ENCODE measurements at places on chromosomes 4 and X. TPM values are rescaled to one million over a fixed set of nuclear protein-coding genes. Genes with fewer than 3 reads are reported as not detected.

GRCh38 chrX:114272096-114272686 lies 311.7 kb upstream of the HTR2C start:
- no peak for DNase-seq
- H3K4me3 ChIP-seq = no peak overlapping the region

DNA sequence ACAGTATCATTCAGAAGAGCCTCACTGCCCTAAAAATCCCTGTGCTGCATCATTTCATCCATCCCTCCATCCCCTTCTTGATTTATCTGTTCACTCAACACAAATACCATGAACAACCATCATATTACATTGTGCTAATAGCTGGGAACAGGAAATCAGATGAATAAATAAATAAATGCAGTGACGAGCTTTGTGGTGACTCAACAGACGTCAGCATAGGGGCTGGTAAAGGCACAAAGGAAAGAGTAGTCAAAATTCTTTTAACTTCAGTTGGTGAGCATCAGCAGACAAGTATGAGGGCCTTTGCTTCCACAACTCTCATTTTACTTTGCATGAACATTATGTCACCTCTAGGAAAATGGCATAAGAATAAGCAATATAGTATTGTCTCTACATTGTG lies 65.5 kb downstream of the EDNRA start:
- no peak for DNase-seq
- no peak overlapping the region for H3K4me3 ChIP-seq
- H3K27me3 ChIP-seq = no peaks in the 10 kb centered on the region
- 0 out of 2 replicates have a peak, but pooled peaks cover 4% of the 10 kb centered on the region for H3K4me1 ChIP-seq
- no peaks in the 10 kb centered on the region for H3K36me3 ChIP-seq

- H3K27ac ChIP-seq = no peak overlapping the region
- DNase-seq = peak; percentile 58
- H3K4me3 ChIP-seq = no peak overlapping the region
- no peaks in the 10 kb centered on the region for H3K36me3 ChIP-seq
- no peaks in the 10 kb centered on the region for H3K27me3 ChIP-seq
Observed at GRCh38 chr4:20684852-20685763, 15.2 kb upstream of the PACRGL start.

DNA sequence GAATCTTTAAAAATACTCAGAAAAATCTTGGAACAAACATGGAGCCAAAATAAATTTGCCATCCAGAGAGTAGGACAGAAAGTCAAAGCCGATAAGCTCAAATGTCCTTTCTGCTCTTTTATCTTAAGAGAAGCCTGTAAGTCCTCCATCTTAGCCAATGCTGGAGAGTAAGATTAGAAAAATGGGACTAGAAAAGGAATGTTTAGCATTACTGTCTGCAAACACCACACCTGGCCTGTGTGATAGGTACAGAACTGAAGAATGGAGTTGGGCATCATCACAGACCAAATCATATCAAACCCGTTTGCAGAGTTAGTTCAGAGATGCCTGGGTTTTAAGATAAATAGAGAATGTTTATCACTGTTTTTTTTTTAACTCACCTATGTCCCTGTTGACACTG lies 10.5 kb upstream of the SLC39A8 start:
- H3K4me1 ChIP-seq = peaks cover 7% of the 10 kb centered on the region
- DNase-seq = no peak
- no peaks in the 10 kb centered on the region for H3K36me3 ChIP-seq
- no peaks in the 10 kb centered on the region for H3K27me3 ChIP-seq

- peak; percentile 81 for DNase-seq
- no peaks in the 10 kb centered on the region for H3K36me3 ChIP-seq
- no peak overlapping the region for H3K4me3 ChIP-seq
- peaks cover 41% of the 10 kb centered on the region for H3K4me1 ChIP-seq
Observed at GRCh38 chr4:41619161-41619560, 81.2 kb downstream of the LIMCH1 start.

- H3K4me3 ChIP-seq = no peak overlapping the region
- H3K27ac ChIP-seq = no peak overlapping the region
- peaks cover 12% of the 10 kb centered on the region for H3K4me1 ChIP-seq
- 0 out of 2 replicates have a peak, but pooled peaks cover 8% of the 10 kb centered on the region for H3K36me3 ChIP-seq
- no peak for DNase-seq
Observed at GRCh38 chr4:116099596-116099995, 985.8 kb downstream of the TRAM1L1 start.

DNA sequence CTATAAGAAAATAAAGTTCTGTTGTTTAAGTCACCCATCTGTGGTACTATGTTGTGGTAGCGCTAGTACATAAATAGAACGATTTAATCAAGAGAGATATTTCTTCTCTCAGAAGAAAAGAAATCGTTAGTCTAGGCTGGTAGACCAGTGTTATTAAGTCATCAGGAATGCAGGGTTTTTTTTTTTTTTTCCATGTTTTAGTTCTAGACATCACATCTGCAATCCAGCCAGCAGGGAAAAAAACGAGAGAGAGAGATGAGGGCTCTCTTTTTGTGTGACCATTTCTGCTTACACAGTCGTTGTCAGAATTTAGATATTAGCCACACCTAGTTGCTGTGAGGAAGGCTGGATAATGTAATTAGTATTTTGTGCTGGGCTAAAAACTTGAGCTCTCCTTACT lies 417.4 kb downstream of the TMA16 start:
- H3K4me1 ChIP-seq = peaks cover 8% of the 10 kb centered on the region
- H3K4me3 ChIP-seq = no peak overlapping the region
- no peak for DNase-seq
- H3K27me3 ChIP-seq = no peaks in the 10 kb centered on the region
- H3K27ac ChIP-seq = no peak overlapping the region

- no peak overlapping the region for H3K27ac ChIP-seq
- no peak overlapping the region for H3K4me3 ChIP-seq
- no peaks in the 10 kb centered on the region for H3K4me1 ChIP-seq
- no peak for DNase-seq
- H3K36me3 ChIP-seq = no peaks in the 10 kb centered on the region
Observed at GRCh38 chrX:8841911-8842310, 40.7 kb upstream of the FAM9A start.

DNA sequence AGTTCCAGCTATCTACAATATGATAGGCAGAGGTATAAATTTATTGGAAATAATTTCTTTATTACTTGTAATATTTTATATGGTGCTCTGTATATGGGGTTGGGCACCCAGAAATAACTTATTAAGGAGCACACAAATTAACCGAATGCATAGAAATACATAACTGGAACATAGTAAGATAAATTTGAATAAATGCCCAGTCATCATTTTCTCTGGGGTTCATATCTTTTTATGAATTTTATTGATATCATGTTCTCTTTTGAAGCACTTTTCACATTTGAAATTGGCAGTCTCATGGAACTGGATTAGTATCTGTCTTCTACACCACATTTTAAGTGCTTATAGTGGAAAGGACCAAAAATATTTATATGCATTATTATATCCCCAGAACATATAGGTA lies 122.0 kb downstream of the PCDH7 start:
- DNase-seq = no peak
- no peaks in the 10 kb centered on the region for H3K27me3 ChIP-seq
- H3K4me3 ChIP-seq = no peak overlapping the region
- H3K4me1 ChIP-seq = peaks cover 45% of the 10 kb centered on the region
- H3K27ac ChIP-seq = no peak overlapping the region

- no peaks in the 10 kb centered on the region for H3K36me3 ChIP-seq
- H3K4me1 ChIP-seq = no peaks in the 10 kb centered on the region
- H3K27ac ChIP-seq = no peak overlapping the region
- no peak for DNase-seq
- H3K27me3 ChIP-seq = no peaks in the 10 kb centered on the region
Observed at GRCh38 chr4:88107406-88108107, 50.9 kb downstream of the ABCG2 start.

DNA sequence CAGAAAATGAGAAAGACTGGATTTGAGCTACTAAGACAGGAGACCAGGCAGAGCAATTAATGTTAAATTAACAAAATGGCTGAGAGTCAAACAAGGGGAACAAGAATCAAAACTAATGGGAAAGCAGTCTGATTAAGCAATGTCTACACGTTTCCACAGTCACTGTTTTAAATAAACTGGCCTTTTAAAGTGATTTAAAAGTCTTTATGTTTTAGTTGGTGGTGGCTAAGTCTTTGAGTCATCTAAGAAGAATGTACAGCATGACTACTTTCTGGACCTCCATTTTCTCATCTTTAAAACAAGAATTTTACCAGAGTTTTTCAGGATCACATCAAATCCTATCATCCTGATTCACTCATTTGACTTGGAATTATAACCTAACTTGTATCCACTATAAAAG lies 233.8 kb downstream of the ENOX2 start:
- H3K36me3 ChIP-seq = no peaks in the 10 kb centered on the region
- no peak overlapping the region for H3K4me3 ChIP-seq
- no peak overlapping the region for H3K27ac ChIP-seq
- no peaks in the 10 kb centered on the region for H3K4me1 ChIP-seq

GRCh38 chr4:171484681-171485080 lies 328.5 kb upstream of the GALNTL6 start:
- H3K27ac ChIP-seq = no peak overlapping the region
- DNase-seq = no peak
- H3K4me1 ChIP-seq = no peaks in the 10 kb centered on the region
- no peak overlapping the region for H3K4me3 ChIP-seq
- H3K36me3 ChIP-seq = no peaks in the 10 kb centered on the region
- no peaks in the 10 kb centered on the region for H3K27me3 ChIP-seq

The DSPP gene
- total RNA-seq = not detected

The PAGE3 gene
- not detected for total RNA-seq

The LDB2 gene
- 89.1 TPM for total RNA-seq

The PHOX2B gene
- total RNA-seq = not detected

The DGAT2L6 gene
- total RNA-seq = not detected

The SFRP2 gene
- 214 TPM for total RNA-seq

The ADAM29 gene
- total RNA-seq = not detected

The GLOD5 gene
- not detected for total RNA-seq

The CITED1 gene
- 0.45 TPM for total RNA-seq

The LCORL gene
- total RNA-seq = 28.7 TPM

The LRAT gene
- total RNA-seq = 57.1 TPM

The SPON2 gene
- 2.2 TPM for total RNA-seq

The SHOX gene
- not detected for total RNA-seq

Measured in GM23338 (cell line).